ENCODE measurements at places on chromosomes 13 and 19.

GRCh38 chr13:100694722-100695508 is 20.3 kb upstream of the TMTC4 start:
- no peaks in the 10 kb centered on the region for H3K36me3 ChIP-seq
- H3K27me3 ChIP-seq = no peaks in the 10 kb centered on the region

- H3K27me3 ChIP-seq = no peaks in the 10 kb centered on the region
- no peak overlapping the region for H3K27ac ChIP-seq
- H3K36me3 ChIP-seq = no peaks in the 10 kb centered on the region
- H3K4me3 ChIP-seq = no peak overlapping the region
Measured at GRCh38 chr13:66794340-66795031, 435.6 kb downstream of the PCDH9 start.

DNA sequence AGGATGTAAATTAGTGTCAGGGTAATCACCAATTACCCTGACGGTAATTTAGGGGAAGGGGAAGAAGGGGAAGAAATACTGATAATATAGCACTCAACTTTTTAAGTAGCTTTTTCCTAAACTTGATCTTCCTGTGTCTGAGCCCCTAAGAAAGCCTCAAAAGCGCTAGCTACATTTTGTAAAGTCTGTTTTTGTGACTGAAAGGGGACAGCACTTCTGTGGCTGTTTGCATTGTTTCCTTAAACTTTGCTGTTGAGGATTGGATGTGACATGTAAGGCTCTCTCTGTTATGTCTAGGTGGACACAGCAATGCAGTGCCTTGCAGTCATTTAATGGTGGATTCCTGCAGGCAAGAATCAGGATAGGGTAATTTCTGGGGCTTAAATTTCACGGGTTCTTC is 42.8 kb downstream of the SPATA13 start:
- peaks cover 12% of the 10 kb centered on the region for H3K4me1 ChIP-seq
- no peaks in the 10 kb centered on the region for H3K27me3 ChIP-seq
- DNase-seq = no peak
- no peak overlapping the region for H3K4me3 ChIP-seq
- no peaks in the 10 kb centered on the region for H3K36me3 ChIP-seq
- no peak overlapping the region for H3K27ac ChIP-seq

DNA sequence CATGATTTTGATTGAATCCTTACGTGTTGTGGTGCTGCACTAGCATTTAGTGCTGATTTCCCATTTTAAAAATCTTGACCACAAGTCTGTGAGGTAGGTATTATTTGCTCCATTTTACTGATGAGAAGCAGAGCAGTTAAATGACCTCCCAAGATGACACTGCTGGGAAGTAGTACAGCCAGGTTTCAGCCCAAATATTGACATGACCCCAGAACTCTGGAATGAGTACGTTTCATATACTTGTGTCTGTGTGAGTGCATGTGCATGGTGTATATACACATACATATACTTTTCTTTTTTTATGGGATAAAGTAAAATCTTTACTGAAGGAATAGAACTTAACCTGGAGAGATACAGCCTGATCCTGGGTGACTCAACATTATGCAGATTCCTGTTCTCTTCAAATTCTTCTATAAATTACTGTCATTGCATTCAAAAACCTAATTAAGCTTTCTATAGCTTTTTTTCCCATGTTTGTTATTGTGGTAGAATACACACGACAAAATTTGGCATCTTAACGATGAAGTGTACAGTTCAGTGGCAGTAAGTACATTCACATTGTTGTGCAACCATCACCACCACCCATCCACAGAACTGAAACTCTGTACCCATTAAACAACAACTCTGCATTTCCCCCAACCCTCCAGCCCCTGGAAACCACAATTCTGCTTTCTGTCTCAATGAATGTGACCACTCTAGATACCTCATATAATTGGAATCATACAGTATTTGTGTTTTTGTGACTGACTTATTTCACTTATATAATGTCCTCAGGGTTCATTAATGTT is 311.9 kb downstream of the MTUS2 start:
- no peak overlapping the region for H3K4me3 ChIP-seq
- no peaks in the 10 kb centered on the region for H3K36me3 ChIP-seq
- no peaks in the 10 kb centered on the region for H3K27me3 ChIP-seq
- H3K4me1 ChIP-seq = no peaks in the 10 kb centered on the region
- DNase-seq = no peak
- no peak overlapping the region for H3K27ac ChIP-seq

Data from CD8-positive, alpha-beta memory T cell (primary cell).